ENCODE measurements at places on chromosomes 16 and 17.

GRCh38 chr16:11090232-11090631 is 145.9 kb downstream of the CLEC16A start:
- no peak for DNase-seq

GRCh38 chr16:30703971-30704370 is 5.0 kb downstream of the SRCAP start:
- DNase-seq: no peak

DNA sequence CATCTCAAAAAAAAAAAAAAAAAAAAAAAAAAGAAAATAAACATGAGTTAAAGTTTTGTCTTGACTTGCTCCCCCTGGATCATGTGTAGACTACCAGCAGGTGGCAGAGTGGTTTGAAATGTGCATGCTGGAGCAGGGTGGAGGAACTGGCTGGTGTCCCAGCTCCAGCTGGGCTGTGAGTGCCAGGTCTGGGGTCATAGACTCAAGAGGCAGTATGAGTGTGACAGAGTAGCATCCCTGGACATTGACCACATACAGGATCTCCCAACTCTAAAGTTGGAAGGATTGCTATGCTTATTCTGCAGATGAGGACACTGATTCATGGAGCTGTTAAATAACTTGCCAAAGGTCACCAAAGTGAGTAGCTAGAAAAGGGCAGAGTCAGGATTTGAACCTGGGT is 198.0 kb upstream of the MPHOSPH6 start:
- no peak for DNase-seq

DNA sequence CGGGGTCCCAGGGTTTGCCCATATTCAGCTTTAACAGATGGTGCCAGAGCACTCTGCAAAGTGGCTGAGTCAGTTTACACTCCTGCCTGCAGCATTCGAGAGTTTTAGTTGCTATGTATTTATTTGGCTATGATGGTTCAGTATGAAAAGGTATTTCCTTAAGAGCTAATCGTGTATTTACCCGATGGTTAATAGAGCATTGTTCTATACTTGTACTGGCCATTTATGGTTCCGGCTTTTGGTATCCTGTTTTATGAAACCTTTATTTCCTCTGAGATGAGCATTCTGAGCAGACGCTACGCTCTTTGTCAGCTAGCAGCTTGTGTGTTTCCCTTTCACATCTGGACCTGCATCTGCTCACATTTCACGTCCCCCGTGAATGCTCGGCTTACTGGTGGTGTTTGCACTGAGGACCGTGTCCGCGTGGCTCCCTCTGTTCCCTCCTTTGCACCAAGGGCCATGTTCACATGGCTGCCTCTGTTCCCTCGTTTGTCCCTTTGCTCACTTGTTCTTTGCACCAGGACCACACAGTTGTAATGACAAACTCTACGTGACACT is 149.1 kb upstream of the CHMP6 start:
- DNase-seq: no peak

DNA sequence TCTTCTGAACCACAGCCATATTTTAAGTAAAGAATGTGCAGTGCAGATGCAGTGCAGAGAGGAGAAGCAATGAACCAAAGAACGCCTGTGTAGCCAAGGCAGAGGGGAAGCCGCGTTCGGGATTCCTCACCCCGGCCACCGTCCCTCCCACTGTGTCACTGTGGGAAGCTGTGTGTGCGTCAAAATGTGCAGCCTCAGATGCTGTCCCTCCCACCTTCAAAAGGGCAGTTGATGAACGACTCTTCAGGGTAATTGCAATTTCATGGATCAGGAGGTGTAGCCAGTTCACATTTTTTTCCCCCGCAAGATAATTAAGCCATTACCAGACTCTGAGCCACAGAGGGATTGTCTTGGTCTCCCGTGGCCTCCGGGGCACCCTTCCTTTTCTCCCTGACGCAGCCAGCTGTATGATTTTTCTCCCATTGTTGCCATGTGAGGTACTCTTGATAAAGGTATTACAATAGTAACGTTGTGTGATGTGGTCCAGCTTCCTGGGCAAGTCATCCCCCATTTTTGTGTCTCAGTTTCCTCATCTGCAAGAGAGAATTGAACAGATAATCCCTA is 190.0 kb downstream of the FOXL1 start:
- DNase-seq: no peak

GRCh38 chr16:70700101-70701020 is 14.5 kb upstream of the MTSS2 start:
- no peak for DNase-seq

GRCh38 chr17:18364166-18364565 is 816 bp upstream of the SHMT1 start:
- no peak for DNase-seq

DNA sequence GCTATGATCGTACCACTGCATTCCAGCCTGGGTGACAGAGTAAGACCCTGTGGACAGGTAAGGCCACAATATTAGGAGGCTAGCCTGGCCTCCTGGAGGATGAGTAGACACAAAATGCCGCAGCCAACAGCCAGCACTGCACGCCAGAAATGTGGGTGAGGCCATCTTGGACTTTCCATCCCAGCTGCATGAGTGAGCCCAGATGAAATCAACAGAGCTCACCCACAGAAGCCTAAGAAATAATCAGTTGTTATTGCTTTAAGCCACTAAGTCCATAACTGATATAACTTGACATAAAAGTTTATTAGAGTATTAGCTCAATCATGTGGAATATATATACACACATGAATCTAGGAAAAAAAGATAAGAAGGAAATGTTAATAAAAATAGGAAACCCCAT is 101.7 kb downstream of the CDYL2 start:
- DNase-seq: no peak

GRCh38 chr17:45103269-45103795 is 29.0 kb downstream of the PLCD3 start:
- DNase-seq: no peak

- DNase-seq: no peak
Measured at GRCh38 chr17:74520016-74520434, 11.2 kb downstream of the CD300LB start.

GRCh38 chr16:87328846-87329245 is 11.7 kb upstream of the C16orf95 start:
- DNase-seq: no peak

DNA sequence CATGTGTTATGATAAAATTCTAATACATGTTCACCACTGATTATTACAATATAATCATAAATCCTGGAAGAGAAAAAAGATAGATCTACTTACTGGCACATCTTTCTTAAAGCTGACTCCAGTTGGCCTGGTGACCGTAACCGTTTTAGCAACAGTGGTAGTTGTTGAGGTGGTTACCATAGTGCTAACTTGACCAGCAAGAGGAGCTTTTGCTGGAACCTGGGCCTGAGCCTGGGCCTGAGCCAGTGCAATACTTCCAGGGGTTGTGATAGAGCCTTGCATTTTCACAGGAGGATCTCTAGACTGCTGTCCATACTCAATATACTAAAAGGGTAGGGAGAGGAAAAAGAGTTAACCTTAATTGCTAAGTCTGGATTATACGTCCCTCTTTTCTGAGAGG is 36.2 kb downstream of the SETD6 start:
- DNase-seq: no peak

- DNase-seq: no peak
Measured at GRCh38 chr17:76427501-76428231, 25.3 kb downstream of the UBE2O start.

- no peak for DNase-seq
Measured at GRCh38 chr17:81867170-81867990, 3.8 kb downstream of the ARHGDIA start.

- no peak for DNase-seq
Measured at GRCh38 chr17:56772442-56772841, 61.3 kb downstream of the C17orf67 start.

- DNase-seq: no peak
Measured at GRCh38 chr16:89095491-89095951, 1.9 kb downstream of the ACSF3 start.

DNA sequence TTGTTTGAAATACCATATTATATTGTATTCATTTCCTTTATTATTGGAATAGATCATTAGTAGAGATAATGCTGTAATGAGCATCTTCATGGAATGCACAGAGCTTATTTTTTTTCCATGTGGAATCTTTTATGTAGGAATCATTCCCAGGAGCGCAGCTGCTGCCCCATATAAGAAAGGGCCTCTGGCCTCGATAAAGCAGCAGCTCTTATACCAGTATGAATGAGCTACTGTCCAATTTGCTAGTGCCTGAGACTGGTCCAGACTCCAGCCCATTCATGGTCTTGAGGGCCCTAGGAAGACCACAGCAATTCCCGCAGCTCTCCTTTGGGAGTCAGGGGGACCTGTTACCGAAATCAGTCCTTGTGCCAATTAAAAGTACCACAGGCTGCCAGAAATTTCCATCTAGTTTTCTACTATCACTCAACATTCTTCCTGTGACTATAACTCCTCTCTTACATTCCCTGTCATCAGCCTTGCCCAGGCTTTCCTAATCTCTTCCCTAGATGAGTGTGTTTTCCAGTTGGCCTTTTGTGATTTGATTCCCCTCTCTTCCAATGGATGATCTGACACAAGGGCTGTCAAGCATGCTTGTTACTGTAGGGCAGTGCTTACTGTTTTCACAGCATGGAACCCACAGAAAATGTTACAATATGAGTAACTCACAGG is 1.9 kb downstream of the ZNF843 start:
- DNase-seq: no peak
